ENCODE measurements at places on chromosomes 13 and 19. TPM values are rescaled to one million over a fixed set of nuclear protein-coding genes. Genes with fewer than 3 reads are reported as not detected.
A peak's percentile ranks its signal among the peaks of the same experiment; 100 is the strongest.

DNA sequence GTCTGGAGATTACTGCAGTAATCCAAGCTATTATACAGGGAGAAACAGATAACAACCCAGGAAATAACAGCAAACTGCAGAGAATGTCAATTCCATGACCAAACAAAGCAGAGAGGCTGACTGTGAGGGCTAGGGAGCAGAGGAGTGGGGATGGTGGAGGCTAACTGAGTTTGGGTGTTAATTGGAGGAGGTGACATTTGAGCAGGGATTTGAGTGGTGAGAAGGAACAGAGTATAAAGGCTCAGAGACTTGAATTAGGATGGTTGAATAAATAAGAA is 3.1 kb downstream of the DMAC2 start:
- DNase-seq, result no peak

DNA sequence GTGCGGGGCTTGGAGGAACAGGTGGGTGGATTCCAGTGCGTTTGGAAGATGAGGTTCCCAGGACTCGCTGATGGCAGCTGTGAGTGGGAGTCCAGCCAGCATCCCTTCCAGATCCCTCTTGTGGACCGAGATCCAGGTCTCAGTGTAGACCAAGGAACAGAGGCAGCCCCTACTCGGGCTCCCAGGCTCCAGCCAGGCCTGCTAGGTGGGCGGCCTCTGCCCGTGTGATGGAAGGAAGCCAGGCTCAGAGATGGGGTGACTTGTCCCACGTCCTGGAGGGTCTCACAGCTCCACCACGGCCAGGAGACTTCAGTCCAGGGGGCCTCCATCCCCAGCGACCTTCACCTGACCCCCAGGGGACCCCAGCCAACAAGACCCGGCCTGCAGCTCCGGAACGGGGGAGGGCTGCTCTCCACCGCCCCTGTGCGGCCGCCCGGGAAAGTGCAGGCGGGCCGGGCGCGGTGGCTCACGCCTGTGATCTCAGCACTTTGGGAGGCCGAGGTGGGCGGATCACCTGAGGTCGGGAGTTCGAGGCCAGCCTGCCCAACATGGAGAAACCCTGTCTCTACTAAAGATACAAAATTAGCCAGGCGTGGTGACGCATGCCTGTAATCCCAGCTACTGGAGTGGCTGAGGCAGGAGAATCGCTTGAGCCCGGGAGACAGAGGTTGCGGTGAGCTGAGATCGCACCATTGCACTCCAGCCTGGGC is 729 bp upstream of the MADCAM1 start:
- peak; percentile 33 for DNase-seq

GRCh38 chr19:49064768-49065611 is at the start of gene NTF4:
Gene NTF4 (minus strand): TSS chr19:49064818. CDS start chr19:49061997, 2,821 bp downstream.
- no peak for DNase-seq

DNA sequence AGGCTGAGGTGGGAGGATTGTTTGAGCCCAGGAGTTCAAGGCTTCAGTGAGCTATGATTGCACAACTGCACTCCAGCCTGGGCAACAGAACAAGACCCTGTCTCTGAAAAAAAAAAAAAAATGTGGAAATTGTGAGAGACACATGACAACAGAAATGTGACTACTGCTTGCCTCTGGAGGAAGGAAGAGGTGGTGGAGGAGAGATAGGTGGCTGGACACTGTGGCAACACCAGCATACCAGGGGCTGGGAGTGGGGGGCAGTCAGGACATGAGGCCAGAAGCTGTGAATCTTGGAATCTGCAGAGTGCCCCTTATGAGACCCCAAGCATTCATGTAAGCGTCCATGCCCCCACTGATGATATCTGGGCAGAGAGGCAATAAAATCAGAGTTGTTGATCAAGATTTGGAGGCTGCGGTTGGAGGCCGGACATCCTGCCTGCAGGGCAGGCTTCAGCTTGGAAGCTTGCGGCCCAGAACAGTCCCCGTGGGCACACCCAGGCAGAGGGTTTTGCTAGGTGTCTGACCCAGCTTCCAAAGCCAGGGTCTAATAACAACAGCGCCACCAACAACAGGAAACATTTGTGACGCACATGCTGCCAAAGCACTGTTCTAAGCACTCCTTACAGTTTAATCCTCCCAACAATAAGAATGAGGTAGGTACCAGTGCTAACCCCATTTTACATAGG is 16.9 kb downstream of the FAM187B start:
- peak; percentile 48 for DNase-seq

DNA sequence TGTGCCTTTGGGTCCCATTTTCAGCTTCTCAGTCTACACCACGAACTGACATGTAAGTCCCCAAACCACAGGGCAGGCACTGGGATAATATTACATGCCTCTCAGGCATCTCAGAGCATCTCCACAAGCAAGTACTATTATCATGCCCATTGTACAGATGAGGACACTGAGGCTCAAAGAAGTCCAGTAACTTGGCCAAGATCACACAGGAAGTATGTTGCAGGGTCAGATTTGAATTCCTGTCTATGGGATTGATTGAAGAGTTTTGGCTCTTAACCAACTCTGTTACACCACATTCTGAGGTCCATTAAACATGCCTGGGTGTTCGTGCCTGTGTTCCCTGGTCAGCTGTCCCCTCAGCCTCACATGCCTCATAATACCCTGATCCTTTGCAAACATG is 319.8 kb downstream of the FOXO1 start:
- peak; percentile 16 for DNase-seq

DNA sequence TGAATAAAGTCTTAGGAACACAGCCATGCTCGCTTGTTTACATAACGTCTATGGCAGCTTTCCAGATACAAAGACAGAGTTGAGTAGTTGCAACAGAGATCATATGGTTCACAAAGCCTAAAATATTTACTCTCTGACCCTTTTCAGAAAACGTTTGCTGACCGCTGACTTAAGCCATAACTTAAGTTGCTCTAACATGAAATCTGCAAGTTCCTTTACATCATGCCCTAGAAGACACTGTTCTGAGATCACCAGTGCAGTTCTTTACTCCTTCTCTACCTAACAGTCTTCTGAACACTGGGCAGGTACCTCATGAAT is 166.4 kb downstream of the DCLK1 start:
- peak; percentile 24 for DNase-seq

GRCh38 chr19:23070353-23071146 is 46.3 kb upstream of the ZNF730 start:
- DNase-seq, result no peak

DNA sequence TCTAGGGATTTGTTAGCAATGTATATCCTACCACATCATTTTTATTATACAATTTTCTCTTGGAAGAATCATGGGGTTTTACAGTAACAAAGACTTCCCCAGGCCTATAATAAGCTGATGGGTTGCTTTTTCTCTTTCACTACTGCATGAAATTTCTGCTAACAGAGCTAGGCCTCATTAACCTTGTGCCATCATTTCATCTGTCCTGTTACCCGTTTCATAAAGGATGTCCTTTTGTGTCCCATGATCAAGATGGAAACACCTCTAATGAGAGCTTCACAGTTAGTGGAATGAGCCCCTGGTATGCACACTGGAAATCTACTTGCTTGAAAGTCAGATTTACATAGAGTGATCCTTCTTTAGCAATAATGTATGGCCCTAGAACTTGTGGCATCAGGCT is 138.7 kb downstream of the RXFP2 start:
- no peak for DNase-seq

- no peak for DNase-seq
These were observed 181.8 kb downstream of the KATNAL1 start for GRCh38 chr13:30125422-30126073.

DNA sequence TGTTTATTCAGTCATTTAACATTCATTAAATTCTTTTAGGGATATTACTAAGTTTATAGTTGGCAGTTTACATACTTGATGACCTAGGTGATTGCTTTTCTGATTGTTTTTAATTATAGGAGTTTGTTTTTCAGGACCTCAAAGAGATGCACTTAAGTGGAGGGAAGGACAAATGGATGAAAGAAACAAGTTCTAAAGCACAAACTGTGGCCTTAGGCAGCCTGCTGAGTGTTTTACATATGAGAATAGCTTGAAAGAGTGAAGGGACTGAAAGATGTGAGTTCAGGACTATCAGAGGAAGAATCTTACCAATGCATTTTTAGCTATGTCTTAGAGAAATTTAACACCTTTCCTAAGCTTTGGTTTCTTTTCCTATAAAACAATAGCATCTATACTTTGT is 402.6 kb downstream of the KLF12 start:
- DNase-seq, result no peak

DNA sequence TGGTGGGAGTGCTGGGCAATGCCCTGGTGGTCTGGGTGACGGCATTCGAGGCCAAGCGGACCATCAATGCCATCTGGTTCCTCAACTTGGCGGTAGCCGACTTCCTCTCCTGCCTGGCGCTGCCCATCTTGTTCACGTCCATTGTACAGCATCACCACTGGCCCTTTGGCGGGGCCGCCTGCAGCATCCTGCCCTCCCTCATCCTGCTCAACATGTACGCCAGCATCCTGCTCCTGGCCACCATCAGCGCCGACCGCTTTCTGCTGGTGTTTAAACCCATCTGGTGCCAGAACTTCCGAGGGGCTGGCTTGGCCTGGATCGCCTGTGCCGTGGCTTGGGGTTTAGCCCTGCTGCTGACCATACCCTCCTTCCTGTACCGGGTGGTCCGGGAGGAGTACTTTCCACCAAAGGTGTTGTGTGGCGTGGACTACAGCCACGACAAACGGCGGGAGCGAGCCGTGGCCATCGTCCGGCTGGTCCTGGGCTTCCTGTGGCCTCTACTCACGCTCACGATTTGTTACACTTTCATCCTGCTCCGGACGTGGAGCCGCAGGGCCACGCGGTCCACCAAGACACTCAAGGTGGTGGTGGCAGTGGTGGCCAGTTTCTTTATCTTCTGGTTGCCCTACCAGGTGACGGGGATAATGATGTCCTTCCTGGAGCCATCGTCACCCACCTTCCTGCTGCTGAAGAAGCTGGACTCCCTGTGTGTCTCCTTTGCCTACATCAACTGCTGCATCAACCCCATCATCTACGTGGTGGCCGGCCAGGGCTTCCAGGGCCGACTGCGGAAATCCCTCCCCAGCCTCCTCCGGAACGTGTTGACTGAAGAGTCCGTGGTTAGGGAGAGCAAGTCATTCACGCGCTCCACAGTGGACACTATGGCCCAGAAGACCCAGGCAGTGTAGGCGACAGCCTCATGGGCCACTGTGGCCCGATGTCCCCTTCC is 10.5 kb downstream of the C5AR1 start:
- no peak for DNase-seq

- DNase-seq, result no peak
These were observed 4.2 kb upstream of the ZNF486 start for GRCh38 chr19:20162821-20163220.

GRCh38 chr13:39870197-39870747 is 214.8 kb downstream of the COG6 start:
- DNase-seq, result no peak

DNA sequence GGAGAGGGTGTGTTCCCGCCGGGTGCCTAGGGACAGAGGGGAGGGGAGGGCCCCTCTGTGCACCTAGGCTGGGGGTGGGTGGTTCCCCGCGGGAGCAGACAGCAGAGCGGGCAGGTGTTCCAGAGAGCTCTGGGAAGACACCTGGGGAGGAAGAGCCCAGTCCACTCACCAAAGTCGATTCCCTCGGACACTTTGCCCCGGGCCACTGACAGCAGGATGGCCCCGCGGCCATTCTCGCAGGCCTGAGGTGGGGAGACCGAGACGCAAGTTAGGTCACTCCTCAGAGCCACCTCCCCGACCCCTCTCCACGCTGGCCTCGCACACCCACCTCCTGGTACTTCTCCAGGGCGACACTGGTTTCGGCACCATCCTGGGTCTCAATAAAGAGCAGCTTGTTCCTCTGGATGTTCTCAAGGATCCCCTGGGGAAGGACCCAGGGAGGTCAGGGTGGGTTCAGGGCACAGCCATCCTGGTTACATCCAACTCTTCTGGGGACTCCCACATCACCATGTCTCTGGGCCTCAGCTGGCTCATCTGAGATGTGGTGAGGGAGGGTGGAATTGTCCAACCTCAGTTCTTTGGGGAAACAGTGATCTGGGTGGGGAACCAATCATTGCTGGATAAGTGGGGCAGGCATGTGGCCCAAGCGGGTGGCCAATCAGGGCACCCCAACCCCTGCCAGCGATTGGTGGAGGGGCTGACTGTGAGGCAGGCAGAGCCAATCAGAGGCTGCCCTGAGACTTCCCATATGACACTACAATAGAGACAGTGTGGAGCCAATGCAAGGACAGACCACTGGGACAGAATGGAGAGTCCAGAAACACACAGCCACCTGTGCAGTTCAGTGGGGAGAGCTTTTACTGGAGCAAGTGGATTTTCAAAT is 12.6 kb downstream of the KLC3 start:
- no peak for DNase-seq

DNA sequence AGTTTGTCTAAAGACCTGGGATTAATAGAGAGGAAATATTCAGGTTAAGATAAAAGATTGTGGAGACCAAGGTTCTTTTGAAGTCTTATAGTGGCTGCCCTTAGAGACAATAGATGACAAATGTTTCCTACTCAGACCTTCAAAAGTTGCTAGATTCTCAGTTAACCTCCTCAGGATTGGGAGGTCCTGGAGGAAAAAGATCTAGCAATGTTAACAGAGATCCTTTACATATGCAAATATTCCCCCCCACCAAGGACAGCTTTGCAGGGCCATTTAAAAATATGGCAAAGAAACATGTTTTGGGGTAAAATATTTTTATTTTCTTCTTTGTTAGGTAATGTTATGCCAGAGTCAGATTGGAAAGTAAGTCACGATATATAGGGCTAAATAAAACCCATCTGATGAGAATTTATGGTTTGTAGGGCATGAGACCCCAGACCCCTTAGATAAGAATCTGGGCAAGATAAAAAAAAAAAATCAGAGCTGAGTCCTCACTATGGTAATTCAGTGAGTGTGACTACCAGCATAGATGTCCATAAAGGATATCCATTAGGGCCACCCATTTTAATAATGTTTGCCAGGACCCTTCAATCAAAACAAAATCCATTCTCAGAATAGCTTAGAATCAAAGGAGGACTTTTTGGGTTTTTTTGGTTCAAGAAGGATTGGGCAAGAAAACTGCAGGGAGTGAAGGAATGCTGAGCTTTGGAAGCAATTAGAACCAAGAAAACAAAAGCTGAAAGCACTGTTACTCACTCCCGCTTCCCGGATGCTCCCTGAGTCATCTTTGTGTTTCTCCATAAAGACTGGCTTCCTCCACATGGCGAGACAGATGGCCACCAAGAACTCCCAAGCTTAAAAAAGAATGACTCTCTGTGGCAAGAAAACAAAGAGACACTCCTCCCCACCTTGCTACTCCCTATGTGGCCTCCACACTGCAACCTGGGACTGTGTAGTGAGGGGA is 28.2 kb downstream of the VSTM1 start:
- peak; percentile 86 for DNase-seq

GRCh38 chr19:757811-758668 is 7.1 kb downstream of the MISP start:
- DNase-seq, result no peak

- no peak for DNase-seq
These were observed 307.6 kb downstream of the SPRY2 start for GRCh38 chr13:80033286-80033685.

DNA sequence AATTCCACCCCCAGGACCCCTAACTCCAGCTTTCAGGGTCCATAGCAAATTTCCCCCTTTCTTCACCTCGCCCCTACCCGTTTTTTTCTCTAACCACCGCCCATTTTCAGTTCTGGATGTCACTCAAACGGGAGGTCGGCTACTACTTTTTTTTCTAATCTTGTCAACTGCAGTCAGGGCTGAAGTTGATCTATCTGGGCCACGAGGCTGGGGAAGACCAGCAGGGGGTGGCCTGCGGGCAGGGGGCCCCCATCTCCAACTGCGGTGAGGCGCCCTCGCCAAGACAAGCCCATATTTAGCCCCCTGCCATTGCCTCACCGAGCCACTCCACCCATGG is 748 bp downstream of the LHFPL6 start:
- no peak for DNase-seq

Gene AKT2
- 70.1 TPM for total RNA-seq

Gene CCL25
- total RNA-seq, result not detected

Gene NKPD1
- not detected for total RNA-seq

Gene RAP2A
- total RNA-seq, result 40.0 TPM

Gene VSTM1
- total RNA-seq, result not detected

Gene RHPN2
- 3.3 TPM for total RNA-seq

Gene NLRP7
- not detected for total RNA-seq

Data from endothelial cell of umbilical vein (primary cell).